ENCODE measurements at places on chromosomes 12 and 14.

DNA sequence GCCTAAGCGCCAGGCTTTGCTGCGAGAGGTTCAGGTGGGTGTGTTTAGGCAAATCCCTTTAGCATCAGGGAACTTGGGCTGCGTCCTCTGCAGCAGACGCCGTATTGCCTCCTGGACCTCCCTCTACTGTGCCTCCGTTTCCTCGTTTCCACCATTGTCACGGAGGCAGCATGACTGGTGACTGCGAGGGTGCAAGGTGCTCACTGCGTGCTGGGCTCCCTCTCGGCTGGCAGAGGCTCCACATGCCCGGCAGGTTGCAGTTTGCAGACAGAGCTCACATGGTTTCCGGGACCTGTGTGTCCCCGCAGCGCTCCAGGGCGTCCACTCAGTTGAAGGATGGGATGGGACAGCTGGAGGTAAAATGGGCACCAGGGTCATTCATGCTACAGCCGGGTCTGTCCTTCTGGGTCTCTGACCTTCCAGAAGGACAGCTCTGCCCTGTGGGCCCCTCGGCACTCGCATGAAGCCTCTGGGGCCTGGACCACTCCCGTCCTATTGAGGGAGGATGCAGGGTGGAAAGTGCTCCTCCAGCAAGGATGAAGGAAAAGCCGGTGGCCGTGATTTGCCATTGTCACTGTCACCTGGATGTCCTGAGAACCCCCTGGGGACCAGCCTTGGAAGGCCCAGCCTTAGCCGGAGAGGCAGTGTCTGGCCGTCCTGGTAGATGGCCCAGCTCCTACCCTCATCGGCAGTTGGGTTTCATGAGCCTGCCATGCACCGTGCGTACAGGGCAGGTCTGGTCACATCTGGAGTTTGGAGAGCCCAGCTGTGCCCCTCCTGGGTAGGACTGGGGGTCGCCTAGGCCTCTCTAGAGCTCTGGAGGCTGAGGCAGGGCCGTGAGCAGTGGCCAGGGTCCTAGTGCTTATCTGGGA, 146.5 kb downstream of the KIF26A start:
- no peak for DNase-seq

GRCh38 chr12:18139254-18139653, 49.3 kb upstream of the RERGL start:
- DNase-seq: no peak

DNA sequence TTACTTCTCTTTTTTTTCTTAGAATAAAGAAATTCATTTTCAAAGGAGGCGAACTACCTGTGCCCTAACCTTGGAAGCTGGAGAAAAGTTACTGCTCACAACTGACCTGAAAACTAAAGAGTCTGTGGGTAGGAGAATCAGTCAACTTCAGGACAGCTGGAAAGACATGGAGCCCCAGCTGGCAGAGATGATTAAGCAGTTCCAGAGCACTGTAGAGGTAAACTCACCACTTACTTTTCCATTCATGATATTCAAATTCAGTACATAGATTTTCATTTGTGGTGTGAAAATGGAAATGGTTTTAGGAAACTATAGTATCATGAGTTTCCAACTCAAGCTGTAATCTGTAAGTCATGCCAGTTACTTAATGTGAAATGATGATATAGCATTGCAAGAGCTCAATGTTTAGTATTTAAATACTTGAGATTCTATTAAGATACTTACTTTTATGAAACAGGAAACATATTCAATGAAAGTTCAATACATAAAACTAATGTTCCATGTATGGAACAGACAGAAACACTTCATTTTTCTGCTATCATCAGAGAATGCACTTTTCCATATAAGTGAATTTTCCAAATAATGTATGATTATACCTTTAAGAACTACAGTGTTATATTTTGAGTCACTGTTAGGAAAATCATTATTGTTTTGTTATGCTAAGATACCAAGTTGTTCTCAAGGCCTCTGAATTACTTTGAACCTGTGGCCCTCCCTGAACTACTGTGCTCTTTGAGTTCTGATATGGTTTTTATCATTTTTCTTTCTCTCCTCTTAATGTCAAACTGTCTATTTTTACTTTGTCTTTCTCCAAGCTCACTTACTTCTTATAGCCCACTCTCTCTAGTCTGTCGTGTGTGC, 119.0 kb downstream of the ESR2 start:
- DNase-seq: no peak

- DNase-seq: no peak
Measured at GRCh38 chr14:24846261-24846660, 203.7 kb downstream of the STXBP6 start.

DNA sequence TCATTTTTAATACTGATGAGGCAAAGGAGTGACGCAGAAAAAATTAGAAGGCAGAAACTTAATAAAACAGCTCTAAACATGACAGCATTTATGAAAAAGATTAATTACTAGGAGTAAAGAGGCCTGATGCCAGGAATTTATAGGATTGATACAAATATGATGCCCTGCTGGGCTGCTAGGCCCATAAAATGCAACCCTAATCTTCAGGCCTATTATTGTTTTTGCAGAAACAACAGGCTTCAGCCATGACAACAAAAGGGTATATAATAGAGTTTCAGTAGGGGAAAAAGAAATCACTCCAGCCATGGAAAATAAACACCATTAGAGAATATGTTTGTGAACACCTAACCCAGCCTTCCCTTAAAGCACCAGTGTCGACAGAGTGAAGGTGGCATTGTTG, 50.6 kb downstream of the OTX2 start:
- no peak for DNase-seq

GRCh38 chr12:89427508-89428156, 75.3 kb upstream of the DUSP6 start:
- DNase-seq: no peak

GRCh38 chr14:37579274-37579673, 15.8 kb downstream of the FOXA1 start:
- no peak for DNase-seq

- DNase-seq: no peak
Measured at GRCh38 chr14:104148433-104149277, 10.3 kb downstream of the KIF26A start.

GRCh38 chr14:93803408-93804318, 15.4 kb upstream of the PRIMA1 start:
- no peak for DNase-seq

GRCh38 chr12:81699551-81699950, 59.6 kb downstream of the PPFIA2 start:
- no peak for DNase-seq

GRCh38 chr14:77641534-77642341, 25.3 kb upstream of the SPTLC2 start:
- peak; percentile 70 for DNase-seq

DNA sequence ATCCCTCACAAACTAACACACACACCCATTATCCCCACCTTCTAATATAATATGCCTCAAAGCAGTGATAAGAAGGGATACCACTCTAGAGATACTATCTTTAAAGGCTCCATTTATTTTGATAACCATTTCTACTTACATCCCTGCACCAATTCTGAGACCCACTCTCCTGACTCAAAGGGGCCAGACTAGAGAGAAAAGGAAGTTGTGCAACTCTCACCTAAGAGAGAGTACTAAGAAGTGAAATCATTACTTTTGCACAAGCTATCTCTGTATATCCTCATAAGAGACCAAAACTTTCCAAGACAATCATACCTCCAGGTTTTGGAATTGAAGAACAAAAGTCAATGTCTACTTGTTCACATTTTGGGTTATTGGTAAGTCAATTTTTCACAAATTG, 45.4 kb upstream of the USP15 start:
- DNase-seq: no peak

GRCh38 chr12:43425361-43425760, 126.6 kb downstream of the ADAMTS20 start:
- no peak for DNase-seq

DNA sequence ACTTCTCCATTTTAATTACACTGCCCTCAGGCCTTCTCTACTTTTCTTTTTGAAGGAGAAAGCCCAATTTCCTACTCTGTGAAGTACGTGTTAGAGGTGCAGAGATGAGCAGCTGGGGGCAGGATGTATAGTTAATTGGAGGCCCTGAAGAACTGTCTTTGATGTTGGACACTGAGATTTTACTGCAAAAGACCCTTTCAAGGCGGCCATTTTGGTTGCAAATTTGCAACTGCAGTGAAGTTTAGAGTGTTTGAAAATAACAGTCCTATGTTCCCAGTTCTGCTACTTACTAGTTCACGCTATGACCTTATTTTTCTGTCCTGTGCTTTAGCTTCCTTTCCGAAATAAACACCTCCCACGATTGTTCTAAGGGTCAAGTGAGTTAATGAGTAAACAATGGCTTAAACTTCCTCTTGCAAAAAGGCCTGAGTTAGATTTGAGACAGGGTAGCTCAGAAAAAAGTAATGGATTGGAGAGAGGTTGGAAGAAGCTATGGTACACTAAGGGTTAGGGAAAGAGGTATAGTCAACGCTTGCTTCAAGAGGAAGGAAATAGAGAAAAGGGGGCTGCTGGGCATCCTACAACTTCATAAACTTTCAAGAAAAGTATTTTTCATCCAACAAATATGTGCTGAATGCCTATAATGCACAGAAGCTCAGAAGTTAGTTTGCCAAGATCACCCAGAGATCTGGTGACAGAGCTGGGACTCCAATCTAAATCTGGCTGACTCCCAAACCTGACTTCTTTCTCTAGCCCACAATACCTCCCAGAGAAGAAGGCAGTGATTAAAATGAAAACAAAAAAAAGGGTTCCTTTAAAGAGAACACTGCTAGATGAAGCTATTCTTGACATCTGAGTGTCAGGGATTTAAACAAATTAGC, 26.4 kb upstream of the DICER1 start:
- no peak for DNase-seq

DNA sequence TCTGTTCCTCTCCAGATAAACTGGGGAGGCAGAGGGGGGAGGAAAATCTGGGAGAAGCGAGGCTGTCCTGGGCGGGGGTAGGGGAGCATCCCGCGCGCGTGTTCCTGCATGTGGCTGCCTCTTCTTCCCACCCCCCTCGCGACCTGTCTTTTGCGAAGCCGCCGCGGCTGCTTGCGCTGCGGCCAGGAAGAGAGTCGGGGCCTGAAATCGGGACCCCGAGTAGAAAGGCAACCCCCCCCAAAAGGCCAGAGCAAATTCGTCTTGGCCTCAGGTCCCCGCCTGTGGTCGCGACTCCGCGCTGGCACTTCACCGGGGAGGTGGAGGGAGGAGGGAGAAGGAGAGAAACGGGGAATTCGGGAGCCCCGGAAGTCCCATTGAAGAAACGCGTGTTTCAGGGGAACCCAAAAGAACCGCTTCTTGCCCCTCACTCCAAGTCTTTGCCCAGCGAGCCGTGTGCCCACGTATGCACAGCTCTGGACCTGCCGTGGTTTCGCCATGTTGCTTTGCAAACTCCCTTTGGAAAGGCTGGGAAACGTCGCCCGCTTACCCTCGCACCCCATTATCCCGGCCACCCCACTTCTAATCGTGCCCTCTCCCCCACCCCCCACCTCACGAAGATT, 944 bp downstream of the CCND2 start:
- no peak for DNase-seq

DNA sequence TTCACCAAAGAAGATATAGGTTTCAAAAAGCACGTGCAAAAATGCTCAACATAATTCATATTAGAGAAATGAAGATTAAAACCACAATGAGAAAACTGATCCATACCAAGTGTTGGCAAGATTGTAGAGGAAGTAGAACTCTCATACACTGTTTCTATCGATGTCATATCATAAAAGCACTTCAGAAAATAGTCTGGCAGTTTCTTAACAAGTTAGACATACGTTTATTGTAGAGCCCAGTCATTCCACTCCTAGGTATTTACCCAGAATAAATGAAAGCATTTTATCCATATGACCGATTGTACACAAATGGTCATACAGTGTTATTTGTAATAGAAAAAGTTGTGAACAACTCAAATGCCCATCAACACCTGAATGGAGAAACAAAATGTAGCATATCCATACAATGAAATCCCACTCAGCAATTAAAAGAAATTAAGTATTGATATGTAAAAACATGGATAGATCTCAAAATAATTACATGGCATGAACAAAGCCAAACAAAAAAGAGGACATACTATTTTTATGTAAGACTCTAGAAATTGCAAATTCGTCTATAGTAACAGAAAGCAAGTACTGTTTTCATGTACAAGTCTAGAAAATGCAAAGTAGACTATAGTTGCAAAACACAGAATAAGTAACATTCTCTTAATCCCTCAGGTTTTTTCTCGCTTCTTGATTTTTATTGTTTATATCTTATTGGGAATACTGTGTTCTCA, 41.0 kb downstream of the USP15 start:
- DNase-seq: no peak

DNA sequence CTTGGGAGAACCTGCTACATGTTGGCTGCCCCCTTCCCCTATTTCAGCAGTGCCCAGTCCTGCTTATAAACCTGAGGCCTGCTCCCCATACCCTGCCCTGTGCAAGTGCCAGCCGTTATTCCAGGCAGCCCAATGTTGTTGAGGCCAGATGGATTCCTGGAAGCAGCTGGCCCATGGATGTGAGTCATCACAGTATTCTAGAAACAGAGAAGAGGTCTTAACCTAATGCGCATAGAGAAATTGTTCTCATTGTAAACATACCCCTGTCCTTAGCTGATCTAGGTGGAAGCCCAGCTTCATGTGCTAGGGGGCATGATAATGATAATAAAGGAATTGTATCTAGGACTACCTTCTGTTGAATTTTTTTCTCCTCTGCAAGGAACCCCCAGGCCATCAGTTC, 69.7 kb downstream of the TSPAN11 start:
- no peak for DNase-seq

DNA sequence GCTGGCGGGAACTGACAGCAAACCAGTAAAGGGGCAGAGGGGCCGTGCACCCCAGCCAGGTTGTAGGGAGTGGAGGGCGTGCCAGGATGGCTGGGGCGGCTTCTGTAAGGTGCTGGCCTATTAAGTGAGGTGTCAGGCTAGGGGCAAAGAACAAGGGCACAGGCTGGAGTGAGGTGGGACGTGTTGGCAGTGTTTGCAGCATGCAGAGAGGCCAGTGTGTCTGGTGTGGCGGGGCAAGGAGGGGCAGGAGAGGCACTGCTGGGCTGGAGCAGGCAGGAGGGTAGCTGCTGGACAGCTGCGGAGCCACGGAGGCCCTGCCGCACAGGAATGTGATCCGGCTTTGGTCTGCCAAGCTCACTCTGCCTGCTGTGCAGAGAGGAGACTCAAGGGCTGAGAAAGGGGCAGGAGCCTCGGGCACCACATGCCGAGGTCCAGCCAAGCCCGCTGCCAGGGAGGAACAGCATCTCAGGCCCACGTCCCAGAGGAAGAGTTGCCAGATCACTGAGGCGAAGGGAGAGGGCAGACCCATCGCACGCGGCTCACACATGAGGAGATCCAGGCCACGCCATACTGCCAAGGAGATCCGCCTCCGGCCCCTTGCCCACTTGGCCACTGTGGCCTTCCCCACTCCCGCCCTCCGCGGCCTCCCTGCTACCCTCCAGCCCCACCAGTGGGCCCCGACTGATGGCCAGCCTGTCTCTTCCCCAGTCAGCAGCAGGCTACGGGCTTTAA, 46.8 kb downstream of the AMN start:
- DNase-seq: no peak

DNA sequence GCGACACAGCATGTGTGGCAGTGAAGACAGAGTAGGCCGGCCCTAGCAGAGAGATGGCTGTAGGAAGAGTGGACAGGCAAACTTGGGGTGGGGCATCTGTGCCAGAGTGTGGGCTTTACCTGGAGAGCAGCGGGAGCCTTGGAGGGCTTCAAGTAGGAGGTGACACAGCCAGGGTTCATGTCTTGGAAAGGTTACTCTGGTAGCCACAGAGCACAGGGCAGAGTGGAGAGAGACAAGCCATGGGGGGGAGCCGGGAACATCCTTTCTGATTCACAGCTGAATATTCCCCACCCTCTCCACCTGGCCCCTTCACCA, 53.5 kb upstream of the DIO3 start:
- DNase-seq: no peak

- no peak for DNase-seq
Measured at GRCh38 chr12:89235189-89235993, 116.9 kb downstream of the DUSP6 start.

Data from stimulated activated naive B cell treated with anti-CD40 and anti-IgM and Interleukin-4, amounts not matched to agents 10 μg/mL and 1 μg/mL and 100 μg/mL, for 72 hours (primary cell).